ENCODE measurements at places on chromosomes 5 and 9.
A peak's percentile ranks its signal among the peaks of the same experiment; 100 is the strongest.

GRCh38 chr9:115643948-115644727, 509.5 kb upstream of the PAPPA start:
- DNase-seq: no peak

GRCh38 chr5:31113666-31114350, 79.7 kb upstream of the CDH6 start:
- no peak for DNase-seq

DNA sequence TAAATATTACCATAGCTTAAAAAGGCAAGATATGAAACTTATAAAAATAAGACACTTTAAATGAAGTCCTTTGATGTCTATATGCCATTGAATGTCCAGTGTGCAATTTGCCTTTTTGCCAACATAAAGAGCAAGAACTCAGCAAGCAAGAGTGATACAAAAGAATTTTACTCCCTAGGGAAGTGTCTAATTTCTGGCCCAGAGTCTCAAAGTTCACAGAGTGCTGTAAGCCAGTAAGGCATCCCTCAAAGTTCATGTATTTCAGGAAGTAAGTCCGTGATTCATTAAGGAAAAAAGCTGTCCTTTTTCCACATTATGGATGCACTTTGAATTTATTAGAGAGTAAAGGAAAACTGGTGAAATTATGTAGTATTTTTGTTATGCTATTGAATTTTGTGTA, 185.2 kb downstream of the CCDC171 start:
- DNase-seq: no peak

DNA sequence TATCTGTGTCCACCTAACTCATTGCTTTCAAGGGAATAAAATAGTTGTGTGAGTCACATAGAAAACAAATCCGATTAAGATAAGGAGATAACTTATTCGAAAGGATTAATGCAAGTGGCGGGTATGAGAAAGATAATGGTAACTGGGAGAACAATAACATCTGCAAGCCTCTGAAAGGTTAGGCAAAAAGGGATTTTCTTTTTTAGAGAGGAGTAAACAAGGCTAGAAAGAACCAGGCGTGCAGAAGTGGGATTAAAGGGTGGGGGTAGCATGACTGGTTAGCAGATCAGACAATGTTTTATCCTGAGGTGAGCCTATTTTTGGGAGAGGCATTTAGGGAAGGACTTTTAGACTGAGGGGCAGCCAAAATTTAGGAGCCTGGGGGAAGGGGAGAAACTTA, 34.7 kb upstream of the JMY start:
- DNase-seq: no peak

- no peak for DNase-seq
Measured at GRCh38 chr5:116872486-116872885, 297.9 kb upstream of the SEMA6A start.

- DNase-seq: no peak
Measured at GRCh38 chr5:65290677-65291076, 191.0 kb downstream of the ADAMTS6 start.

GRCh38 chr5:540071-540905, 16.0 kb upstream of the SLC9A3 start:
- DNase-seq: no peak

- DNase-seq: no peak
Measured at GRCh38 chr5:66230551-66230950, 86.5 kb downstream of the SREK1 start.

GRCh38 chr5:32358611-32359010, 45.9 kb upstream of the MTMR12 start:
- no peak for DNase-seq

DNA sequence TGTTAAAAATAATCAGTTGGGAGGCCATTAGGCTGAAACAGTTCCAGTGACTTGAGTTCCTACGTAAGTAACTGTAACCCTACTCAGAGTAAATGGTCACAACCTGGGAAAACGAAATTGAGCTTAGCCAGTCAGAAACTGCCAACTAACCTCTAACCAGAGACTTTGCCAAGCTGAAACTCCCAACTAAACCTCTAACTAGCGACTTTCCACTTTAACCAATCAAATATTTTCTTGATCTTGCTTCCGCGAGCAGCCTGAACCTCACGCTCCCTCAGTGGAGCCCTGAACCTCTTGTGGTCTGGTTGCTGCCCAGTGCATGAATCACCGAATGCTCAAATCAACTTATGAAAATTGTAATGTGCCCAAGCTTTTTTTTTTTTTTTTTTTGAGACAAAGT, 156.2 kb downstream of the MED10 start:
- no peak for DNase-seq

DNA sequence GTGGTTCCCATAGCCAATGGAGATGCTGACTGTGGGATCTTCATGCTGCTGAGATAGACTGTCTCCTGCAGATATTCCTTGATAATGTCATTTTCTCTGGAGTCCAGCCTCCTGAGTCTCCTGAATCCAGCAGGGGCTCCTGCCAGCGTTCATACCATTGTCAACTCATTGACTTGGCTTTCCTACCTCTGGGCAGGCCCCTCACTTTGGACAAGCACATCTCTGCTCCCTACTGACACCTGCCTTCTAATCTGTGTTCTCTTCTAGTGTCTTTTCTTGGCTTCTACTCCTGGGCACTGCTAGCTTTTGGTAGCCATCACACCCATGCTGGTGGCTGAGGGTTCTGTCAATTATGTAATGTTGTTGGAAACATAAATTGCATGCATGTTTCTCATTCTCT, 138.0 kb downstream of the ADCY2 start:
- DNase-seq: no peak

- peak; percentile 38 for DNase-seq
Measured at GRCh38 chr5:127028822-127029457, 1.4 kb downstream of the MARCHF3 start.

GRCh38 chr9:136084063-136084944, 10.8 kb downstream of the NACC2 start:
- no peak for DNase-seq

DNA sequence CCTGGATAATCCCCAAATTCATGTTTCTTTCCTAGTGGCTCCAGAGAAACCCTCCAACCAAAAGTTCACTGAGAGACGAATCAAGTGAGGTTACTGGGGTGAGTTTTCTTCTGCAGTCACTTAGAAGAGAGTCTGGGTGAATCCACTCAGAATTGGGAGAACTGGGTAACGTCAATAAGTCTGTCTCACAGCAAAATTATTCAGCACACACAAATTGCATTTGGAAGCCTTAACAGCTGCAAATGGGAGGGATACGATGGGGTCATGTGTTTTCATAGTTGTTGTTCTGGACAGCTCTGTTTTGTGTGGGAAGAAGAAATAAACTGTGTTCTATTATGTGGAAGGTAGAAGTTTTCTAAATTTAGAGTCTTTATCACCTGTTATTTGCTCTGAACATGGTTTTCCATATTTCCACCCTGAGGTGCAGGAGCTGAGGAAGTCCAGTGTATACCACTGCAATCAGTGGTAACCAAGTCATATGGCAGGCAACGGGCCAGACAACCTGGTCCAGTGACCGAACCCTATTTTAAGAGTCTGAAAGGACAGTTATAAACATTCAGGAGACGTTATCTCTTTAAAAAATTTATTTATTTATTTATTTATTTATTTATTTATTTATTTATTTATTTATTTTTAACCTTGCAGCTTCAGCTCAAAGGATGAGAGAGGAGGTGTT, 21.9 kb downstream of the MARCHF3 start:
- DNase-seq: no peak

GRCh38 chr9:30075022-30075421, 2309.4 kb upstream of the ACO1 start:
- no peak for DNase-seq

DNA sequence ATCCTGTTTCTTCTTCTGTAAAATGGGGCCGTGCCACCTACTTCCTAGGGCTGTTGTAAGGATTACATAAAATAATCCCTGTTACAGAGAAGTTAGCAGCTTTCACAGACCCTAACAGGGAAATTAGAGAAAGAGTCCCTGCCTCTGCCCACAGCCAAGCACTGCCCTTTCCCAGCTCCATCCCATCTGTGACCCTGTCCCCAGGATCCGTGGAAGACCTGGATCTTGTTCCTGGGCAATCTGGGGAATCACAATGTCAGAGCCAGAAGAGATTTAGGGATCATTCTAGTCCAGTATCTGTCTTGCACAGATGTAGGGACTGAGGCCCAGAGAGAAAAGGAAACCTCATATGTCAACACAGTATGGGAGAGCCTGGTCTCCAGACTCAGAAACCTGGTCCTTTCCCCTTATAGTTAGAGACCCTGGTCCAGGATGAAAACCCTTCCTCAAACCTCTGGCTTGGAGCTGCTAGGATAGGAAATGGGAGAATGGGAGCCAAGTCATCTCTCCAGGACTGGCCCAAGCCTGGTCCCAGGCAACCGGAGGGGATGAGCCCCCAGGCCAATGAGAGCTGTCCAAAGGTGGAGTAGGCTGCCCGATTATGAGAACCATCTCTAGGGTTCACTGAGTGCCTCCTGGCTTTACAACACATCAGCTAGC, 12.5 kb downstream of the LHX6 start:
- DNase-seq: no peak

DNA sequence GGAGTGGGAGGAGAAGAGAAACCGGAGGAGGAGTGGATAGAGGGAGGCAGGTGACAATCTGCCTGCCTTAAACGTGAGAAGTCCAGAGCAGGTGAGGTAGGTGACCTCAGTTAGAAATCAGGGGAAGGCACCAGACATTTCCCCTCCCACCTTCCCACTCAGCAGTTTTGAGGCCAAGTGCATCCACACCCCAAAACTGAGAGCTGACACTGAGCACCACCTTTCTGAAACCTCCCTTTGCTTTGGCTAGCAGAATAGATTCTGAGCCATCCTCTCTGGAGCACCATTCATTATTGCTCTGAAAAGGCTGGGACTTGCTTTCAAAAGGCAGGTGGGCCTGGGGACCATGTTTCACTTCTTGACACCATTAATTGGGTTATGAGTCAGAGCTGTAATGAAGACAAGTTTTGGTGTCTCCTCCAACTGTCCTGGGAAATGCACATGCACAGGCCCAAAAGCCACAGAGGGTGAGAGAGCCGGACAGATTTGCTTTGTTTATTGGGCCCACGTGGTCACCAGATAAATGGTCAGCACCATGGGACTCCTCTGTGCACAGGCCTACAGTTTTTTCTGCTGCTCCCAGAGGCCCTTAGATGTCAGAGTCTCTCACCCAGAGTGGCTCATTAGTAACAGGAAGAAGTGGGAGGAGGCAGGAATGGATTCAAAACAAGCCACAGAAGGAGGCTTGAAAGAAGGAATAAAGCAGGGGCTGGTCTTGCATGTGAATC, 314.7 kb downstream of the TLE1 start:
- no peak for DNase-seq

- DNase-seq: no peak
Measured at GRCh38 chr9:87878989-87879511, 3.6 kb upstream of the SPATA31E1 start.

- no peak for DNase-seq
Measured at GRCh38 chr5:98770911-98771322, 2.5 kb upstream of the RGMB start.

- peak; percentile 57 for DNase-seq
Measured at GRCh38 chr5:61732369-61732768, 400.3 kb downstream of the ZSWIM6 start.

DNA sequence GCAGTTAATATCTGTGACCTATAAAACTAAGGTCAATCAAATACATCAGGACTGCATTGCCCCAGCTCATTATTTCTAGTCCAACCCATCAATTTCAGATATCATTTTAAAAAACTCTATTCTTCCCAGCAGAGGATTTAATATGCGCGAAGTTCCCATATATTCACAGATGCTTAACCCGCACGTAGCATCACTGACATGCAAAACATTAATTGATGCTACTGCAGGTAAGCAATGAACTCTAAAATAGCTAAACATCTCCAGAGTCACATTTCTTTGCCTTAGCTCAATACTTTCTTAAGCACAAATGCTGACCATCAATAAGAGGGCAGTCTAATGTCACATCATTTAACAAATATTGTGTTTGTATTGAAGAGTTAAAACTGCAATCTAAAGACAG, 586.6 kb upstream of the CDH18 start:
- DNase-seq: no peak

DNA sequence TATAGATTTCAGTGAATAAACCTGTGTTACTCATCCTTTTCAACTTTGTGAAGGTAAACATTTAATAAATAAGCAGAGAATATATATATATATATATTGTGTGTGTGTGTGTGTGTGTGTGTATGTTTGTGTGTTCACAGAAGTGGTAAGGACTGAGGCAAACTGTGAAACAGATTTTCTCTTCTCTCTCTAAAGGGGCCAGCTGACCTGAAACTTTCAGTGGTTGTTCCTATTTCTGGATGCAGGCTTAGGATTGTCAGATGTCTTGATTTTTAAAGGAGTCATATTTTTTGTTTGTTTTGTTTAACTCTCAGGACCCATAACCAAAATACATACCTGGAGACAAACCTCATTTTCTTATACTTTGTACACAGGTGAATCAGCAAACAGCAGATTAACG, 714.9 kb upstream of the MEF2C start:
- no peak for DNase-seq

DNA sequence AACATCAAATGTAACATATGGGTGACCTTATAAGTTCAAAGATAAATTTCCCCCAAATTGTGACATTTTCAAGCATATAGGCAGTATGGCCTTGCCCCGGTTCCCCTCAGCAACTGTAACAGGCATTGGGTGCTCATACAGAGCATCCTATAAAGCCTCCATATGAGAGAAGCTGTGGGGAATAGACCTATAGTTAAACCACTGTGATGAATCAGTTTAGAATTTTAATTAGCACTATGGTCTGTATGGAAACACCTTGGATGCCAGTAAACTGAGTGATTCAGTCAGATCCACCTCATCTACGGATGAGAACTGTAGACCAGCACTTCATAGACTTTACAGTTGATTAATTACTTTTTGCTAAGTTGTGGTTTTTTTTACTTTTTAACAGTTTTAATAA, 79.4 kb downstream of the ERCC6L2 start:
- no peak for DNase-seq

DNA sequence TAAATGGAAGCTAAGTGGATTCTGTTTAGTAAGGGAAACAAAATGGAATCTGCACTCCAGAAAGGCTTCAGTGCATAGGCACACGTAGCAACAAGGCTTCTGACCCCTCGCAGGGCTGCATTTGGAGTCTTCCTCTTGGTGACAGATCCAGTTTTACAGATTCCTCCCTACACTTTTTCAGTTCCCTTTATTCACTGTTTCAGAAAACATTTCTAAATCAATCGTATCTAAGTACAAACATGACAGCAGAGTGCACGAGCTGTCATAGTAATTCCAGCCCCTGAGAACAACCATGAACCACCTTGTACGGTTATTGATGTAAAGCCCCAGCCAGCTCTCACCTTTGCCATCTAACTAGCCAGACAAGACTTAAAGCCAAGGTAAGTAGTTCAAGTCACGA, 491.6 kb downstream of the SEMA5A start:
- no peak for DNase-seq

GRCh38 chr9:103789686-103790085, 304.4 kb upstream of the SMC2 start:
- DNase-seq: no peak
